HS-27A (cell line): ENCODE measurements at places on chromosomes 6 and 20.

- peak; percentile 53 for DNase-seq
These were observed 405.3 kb upstream of the HS3ST5 start for GRCh38 chr6:114747995-114748625.

DNA sequence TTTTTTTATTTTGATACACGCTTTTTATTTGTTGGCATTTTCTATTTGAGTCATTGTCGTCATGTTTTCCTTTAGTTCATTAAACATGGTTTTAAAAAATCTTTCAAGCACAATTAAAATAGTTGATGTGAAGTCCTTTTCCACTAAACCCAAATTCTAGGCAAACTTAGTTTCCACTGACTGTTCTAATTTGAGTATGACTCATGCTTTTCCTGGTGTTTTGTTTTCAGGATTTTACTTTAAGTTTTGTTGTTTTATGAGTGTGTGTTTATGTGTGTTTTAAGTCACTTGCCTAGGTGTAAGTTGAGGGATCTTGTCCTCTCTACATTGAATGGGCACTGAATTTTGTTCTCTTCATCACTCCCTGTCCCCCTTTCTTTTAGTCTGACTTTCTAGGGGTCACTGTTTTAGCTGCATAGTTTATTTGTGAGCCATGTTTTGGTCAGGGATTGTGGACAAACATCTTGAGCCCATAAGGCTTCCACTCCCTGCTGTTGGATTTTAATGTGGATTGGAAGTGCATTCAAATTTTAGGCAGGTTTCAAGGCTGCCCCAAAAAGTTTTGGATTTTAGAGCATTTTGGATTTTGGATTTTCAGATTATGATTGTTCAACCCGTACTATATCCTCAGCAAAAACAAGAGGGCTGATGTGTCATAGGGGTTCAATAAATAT lies 94.8 kb downstream of the CDYL start:
- DNase-seq: no peak

DNA sequence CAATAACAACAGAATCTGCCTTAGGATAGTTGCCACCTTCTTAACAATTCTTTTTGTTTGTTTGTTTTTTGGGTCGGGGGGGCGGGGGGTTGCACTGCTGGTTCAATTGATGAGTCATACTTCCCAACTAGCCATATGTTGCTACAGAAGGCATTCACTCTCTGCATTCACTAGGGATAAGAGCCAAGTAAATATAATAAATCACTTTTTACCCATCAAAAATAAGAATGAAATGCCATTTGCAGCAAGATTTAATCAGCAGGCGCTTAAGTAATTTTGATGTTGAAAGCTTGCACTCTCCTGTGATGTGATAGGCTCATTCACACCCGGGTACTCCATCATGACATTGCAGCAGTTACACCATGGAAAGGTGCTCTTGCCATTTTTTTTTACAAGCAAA lies 209.8 kb downstream of the HIVEP2 start:
- DNase-seq: no peak

- DNase-seq: peak; percentile 63
These were observed 299.3 kb upstream of the ZFP64 start for GRCh38 chr20:52490711-52491430.
